KG1 (cell line): ENCODE measurements at places on chromosomes 7 and 10.

- no peak for DNase-seq
Observed at GRCh38 chr7:131493081-131493480, 63.3 kb downstream of the PODXL start.

GRCh38 chr7:98210513-98211220 is 572 bp upstream of the BHLHA15 start:
- no peak for DNase-seq

DNA sequence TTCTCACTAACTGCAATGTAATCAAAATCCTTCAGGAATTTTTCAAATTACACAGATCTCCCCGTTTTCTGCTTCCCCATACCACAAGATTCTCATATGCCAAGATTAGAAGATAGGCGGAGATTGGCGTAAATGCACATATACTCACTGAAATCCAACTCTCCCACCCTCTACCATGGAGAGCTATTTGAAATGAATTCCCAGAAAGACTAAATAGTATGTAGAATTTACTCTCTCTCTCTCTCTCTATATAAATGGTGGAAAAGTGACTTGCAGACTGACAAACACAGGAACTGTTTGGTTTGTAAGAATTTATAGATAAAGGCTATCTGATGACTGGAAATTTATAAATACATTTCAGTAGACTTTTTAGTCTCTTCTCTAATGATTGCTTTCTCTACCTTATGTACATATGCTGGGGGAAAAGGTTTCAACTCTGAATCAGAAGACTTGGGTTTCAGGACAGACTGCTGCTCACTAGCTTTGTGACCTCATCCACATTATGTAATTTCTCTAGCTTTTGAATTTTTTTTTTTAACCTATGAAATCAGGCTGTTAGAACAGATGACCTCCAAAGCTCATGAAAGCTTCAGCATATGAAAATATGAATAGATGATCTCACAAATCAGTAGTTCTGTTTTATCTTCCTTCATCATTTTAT is 67.8 kb upstream of the CSTF2T start:
- DNase-seq = no peak

- no peak for DNase-seq
Observed at GRCh38 chr10:16521311-16522016, at the start of gene C1QL3. Gene C1QL3, minus strand, starts transcription at chr10:16521879. Its CDS starts 814 bp downstream, at chr10:16521065.

DNA sequence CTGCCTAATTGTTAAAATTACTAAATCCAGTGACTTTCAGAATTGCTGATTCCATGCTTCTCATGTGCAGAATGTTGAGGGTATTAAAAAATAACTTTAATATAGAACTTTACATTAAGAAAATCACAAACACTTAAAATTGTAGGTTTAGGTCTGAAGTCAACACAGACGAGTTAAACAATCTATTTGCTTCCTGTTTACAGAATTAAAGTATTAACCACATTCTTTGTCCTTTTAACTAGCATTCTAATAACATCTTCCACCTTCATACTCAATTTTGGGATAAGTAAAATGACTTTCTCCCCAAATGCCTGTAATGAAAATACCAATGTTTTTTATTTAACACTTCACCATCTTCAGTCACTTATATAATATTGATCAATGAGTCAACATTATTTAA is 2.2 kb downstream of the ITGB1 start:
- DNase-seq = no peak

DNA sequence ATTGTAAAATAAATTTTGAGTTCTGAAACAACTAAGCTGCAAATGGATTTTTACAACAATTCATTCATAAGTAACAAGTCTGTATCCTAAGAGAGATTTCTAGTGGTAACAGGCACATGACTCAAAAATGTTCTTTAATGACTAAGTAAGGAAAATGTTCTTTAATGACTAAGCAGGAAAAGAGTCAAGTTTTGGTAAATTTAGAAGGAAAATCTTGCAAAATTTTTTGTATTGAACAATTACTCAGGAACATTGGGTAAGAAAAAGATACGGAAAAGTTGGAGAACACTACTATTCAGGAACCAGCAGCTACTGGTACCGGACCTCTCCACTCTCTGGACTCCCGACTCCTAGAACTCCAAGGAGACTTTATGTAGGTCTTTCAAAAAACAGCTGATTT is 33.5 kb downstream of the HYCC1 start:
- DNase-seq = no peak

DNA sequence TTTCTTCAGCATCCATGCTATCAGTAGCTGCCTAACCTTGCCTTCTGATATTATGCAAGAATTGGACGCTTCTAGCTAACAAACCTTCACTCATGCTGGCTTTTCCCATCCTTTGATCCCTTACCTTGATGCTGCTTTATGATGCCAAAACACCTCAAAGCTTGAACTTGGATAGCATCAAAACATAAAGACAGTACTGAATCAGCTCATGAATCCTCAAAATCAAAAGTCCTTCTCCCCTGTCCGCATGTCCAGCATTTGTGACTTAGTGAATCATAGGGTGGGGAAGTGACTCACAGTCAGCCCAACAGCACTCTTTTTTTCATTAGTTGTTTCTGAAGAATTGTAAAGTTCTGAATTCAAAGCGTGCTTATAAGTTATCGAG is 89.5 kb upstream of the PIK3CG start:
- no peak for DNase-seq

DNA sequence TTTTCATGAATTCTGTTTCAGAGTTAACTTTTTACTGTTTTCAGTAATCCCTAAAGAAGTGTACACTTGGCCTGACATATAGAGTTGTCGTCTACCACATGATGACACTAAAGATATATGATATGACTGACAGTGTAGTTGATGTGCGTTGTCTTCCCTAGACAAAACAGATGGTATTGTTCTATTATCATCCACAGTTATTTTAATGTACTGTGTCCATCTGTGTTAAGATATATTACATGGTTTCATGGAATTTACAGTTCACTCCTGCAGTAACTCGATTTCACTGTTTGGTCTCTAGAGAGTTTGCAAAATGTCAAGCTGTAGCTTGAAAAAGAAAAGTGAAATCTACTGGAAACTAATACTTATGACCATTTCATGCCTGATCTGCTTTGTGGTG is 18.1 kb downstream of the FOXP2 start:
- no peak for DNase-seq

- no peak for DNase-seq
Observed at GRCh38 chr10:26274391-26274790, 57.8 kb downstream of the GAD2 start.
